ENCODE measurements at places on chromosomes 6 and 20.

- DNase-seq = no peak
Observed at GRCh38 chr20:12252793-12253192, 335.1 kb downstream of the BTBD3 start.

DNA sequence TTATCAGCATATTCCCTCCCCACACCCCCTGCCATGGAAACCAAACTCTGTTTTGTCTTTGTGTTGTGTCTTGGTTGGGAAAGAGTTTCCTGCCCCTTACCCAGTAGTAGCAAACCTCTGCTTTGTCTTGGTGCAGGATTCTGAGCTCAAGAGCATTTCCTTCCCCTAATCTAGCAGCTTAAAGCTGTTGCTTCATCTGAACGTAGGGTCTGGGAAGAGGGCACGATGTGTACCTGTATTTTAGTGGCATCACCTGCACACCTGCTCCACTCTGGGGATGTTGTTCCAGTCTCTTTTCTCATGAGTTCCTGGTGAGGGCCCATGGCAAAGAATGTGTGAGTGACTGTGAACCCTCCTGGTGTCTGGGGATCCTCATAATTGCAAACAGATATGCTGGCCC, 164.7 kb downstream of the SCP2D1 start:
- no peak for DNase-seq

GRCh38 chr6:130827247-130828149, at the start of gene SMLR1:
TSS of gene SMLR1 (plus strand) at chr6:130827406. CDS start at chr6:130827414, 8 bp downstream.
- no peak for DNase-seq

GRCh38 chr6:32945108-32945760, 4.4 kb upstream of the HLA-DMB start:
- no peak for DNase-seq

DNA sequence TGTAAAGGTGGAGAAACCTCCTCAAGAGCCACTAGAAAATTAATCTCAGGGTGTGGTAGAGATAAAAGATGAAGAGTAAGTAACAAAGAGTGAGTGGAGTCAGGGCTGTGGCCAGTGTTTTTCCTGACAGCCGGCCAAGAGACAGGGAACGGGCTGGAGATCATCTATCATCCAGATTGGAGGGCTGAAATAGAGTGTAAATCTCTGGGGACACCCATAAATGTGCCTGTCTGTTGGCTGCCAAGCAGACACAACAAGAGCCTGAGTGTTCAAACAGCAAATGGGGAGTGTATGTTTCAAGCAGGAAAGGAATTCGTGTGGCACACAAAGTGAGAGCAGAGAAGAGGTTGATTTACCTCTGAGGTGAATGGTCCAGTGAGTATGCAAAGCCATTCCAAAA, 326.4 kb upstream of the KHDRBS2 start:
- no peak for DNase-seq

GRCh38 chr6:154257067-154257466, 99.5 kb downstream of the IPCEF1 start:
- DNase-seq = no peak

All from DMS 273 treated with DMSO at 0.1 percent for 48 hours (cell line).